AG09309 (cell line): ENCODE measurements at places on chromosomes 3 and 15.
A peak's percentile ranks its signal among the peaks of the same experiment; 100 is the strongest.

- no peak for DNase-seq
Observed at GRCh38 chr3:193865339-193865738, 270.6 kb upstream of the HES1 start.

GRCh38 chr15:25790000-25790660, 73.0 kb downstream of the ATP10A start:
- DNase-seq = peak; percentile 74

DNA sequence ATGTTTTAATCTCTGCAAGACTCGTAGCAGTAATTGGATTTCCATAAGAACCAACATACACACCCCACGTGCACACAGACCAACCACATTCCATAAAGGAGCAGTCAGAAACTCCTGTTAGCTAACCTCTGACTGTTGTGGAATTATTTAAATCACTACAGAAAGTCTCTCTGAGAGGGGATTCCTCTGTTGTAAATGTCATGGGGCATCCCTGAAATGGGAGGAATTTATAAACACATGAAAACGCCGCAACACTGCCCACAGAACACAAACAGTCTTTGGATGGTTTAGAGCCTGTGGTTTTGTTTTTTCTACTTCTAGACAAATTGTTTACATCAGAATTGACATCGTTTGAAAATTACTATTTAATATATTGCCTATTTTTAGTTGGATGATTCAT, 740.1 kb upstream of the GRM7 start:
- DNase-seq = no peak

DNA sequence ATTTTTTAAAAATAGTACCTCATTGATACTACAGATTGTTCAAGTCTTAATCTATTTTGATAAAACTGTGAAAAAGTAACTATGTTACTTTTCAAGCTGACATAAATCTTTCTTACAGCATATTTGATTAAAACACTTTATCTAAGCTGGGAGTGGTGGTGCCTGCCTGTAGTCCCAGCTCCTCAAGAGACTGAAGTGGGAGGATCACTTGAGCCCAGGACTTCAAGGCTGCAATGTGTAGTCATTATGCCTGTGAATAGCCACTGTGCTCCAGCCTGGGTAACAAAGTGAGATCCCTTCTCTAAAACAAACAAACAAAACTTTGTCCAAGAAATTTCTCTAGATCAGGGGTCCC, 59.6 kb upstream of the NEDD4 start:
- DNase-seq = no peak

DNA sequence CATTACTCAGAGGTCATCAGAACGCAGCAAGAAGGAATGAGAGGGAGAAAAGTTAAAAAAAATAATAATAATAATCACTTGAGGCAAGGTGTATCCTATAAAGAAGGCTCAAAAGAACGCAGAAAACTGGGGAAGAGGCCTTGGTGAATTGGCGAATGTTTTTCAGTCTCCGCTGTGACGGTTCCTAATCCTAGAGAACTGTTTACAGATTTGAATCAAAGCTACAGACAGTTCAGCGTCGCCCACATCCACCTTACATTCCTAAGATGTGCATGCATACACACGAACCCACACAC, 634 bp downstream of the ZMAT3 start:
- DNase-seq = no peak

GRCh38 chr3:133258358-133258757, 141.5 kb upstream of the BFSP2 start:
- no peak for DNase-seq

DNA sequence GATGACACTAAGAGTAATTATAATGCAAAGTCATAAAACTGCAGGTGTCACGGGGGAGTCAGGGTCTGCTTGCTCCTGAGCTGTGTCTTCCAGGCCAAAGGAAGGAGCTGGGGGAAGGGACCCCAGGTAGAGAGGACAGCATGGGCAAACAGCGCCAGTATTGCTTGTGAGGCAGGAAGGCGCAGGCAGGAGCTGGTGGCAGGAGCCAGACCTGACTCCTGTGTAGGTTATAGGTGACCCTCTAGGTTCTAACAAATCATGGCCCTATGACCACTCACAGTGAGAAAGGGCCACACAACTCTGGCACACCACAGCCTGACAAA, 1.9 kb downstream of the CISH start:
- DNase-seq = no peak

DNA sequence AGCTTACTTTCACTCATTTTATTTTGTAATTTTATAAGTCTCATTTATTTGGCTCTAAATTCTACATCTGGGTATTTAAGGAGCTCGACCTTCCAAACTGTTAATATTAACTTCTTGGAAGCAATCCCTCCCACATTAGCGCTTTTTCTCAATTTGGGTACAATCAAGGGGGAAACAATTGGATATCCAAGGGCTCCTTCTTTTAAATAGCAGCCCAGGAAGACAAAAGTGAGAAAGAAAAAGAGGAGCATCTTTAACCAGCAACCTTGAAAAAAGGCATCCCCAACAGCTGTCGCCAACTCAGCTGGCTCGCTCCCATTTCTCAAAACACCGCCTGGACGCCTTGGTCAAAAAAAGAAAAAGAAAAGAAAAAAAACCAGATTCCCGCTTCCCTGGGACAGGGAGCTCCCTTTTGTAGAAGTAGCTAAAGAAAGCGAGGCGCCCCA, 873 bp downstream of the C3orf70 start:
- no peak for DNase-seq

DNA sequence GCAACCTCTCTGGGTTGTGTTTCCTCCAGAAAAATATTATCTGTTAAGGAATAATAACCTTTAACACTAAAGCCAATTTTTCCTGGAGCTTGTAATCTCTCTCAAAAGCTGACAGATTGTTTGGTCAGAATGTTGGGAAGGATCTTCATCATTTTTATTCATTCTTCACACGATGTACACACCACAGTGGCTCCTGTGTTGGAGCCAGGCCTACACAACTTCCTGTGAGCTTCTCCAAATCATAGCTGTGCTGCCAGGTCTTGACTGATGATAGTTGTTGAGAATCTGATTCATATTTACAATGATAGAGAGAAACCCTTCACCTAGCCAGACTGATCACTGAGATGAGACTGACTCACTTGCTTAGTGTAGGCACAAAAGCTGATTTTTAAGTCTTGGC, 151.0 kb upstream of the ROBO2 start:
- DNase-seq = no peak

DNA sequence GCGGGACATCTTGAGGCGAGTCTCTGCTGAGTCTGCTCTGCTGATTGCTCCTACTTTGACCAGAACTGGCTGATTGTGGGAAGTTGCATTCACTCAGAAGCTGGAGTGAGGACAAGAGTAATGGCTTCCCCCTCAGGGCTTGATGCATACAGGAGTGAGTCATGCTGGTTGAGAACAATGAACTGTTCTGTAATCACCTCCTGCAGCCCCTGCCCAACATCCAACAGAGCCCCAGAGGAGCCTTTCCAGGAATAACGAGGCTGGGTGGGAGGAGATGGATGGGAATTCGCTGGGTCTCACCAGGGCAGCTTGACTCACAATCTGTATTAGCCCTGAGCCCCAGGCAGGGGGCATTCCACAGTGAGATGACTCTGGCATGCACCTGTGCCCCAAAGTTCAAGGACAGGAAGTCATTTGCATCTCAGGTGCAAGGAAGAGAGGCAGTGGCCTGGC, 85.0 kb downstream of the RAB11A start:
- DNase-seq = no peak

DNA sequence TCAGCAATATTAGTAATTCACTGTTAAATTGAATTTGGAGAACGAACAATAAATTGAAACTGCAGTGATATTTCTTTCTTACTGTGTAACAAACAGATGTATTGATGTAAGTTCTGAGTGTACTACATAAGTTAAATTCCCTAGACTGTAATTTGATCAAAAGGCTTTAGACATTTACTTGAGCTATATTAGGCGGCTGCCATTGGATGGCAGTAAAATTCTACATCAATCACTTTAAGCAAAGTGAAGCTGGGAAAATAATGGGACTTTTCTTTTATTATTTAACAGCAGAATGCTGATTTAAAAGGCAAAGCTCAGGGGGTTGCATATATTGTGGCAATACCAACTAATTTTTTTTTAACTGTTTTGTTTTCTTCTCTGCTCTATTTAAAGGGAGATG, 212.6 kb upstream of the PLSCR5 start:
- DNase-seq = no peak

DNA sequence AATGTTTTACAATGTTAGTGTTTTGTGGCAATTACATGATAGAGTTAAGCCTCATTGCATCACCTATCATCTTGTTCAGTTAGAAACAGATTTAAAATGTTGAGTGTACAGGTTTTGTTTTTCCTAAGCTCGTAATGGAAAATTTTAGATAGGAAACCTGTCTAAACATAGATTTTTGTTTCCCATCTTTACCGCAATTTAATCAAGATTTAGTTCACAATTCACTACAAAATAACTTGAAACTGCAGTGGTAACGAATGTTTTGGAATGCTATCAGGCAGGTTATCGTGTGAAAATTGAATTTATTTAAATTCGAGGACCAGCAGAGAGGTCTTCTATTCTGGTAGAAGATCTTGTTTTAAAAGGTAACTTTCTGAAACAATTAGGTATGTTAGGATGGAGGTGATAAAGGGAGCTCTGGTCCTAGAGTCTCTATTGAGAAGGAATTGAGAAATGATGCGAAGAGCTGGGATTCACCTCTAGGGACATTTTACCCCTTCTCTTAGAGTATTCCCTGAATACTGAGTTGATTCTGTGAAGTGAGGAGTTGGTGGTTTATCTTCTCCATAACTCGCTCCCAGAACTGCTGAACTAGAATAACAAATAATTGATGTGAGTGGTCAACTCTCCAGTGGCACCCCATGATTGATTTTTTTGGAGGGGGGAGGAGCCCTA, 1.4 kb downstream of the DOCK3 start:
- DNase-seq = no peak

DNA sequence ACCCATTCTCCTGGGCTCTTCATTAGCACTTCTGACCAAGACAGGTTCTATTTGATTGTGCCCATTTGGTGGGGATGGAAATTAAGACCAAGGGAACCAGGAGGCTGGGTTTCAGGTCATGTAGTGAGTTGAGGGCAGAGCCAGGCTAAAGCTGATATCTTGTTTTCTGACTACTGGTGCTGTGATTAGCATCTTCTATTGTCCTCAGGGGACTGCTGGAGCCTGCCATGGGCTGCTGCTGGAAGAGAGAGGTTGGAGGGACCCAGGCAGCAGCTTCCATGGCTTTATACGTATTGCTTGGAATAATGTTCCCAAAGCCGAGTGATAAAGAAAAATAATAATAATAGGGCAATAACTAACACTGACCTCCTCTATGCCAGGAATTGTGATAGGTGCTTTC, 211.4 kb upstream of the ROPN1 start:
- no peak for DNase-seq

- no peak for DNase-seq
Observed at GRCh38 chr3:194326192-194326967, 24.7 kb downstream of the CPN2 start.

- DNase-seq = no peak
Observed at GRCh38 chr3:155024006-155024638, 56.0 kb upstream of the MME start.

GRCh38 chr15:57309856-57310760, 66.2 kb upstream of the CGNL1 start:
- no peak for DNase-seq

GRCh38 chr15:68433551-68433950, 1.6 kb upstream of the ITGA11 start:
- no peak for DNase-seq

- DNase-seq = no peak
Observed at GRCh38 chr3:99639579-99639978, 1.2 kb downstream of the COL8A1 start.

DNA sequence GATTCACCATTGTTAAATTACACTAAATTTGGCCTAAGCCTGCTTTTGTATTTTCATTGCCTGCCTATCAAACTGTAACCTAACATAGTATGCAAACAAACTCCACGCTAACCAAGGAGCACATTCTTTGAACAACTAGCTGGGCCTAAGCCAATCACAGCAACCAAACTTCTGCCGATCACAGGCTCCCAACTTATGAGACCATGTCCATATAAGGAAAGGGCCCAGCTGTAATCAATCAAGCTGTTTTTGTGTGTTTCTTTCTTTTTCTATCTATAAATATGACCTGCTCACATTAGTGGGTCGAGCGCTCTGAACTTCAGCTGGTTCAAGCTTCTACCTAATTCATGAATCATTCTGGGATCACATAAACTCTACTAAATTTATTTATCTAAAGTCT, 473.6 kb downstream of the SI start:
- DNase-seq = no peak

DNA sequence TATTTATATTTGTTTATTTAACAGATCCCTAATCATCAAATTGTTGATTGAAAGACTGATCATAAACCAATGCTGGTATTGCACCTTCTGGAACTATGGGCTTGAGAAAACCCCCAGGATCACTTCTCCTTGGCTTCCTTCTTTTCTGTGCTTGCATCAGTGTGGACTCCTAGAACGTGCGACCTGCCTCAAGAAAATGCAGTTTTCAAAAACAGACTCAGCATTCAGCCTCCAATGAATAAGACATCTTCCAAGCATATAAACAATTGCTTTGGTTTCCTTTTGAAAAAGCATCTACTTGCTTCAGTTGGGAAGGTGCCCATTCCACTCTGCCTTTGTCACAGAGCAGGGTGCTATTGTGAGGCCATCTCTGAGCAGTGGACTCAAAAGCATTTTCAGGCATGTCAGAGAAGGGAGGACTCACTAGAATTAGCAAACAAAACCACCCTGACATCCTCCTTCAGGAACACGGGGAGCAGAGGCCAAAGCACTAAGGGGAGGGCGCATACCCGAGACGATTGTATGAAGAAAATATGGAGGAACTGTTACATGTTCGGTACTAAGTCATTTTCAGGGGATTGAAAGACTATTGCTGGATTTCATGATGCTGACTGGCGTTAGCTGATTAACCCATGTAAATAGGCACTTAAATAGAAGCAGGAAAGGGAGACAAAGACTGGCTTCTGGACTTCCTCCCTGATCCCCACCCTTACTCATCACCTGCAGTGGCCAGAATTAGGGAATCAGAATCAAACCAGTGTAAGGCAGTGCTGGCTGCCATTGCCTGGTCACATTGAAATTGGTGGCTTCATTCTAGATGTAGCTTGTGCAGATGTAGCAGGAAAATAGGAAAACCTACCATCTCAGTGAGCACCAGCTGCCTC, 14.7 kb downstream of the THBS1 start:
- DNase-seq = peak; percentile 93

- DNase-seq = no peak
Observed at GRCh38 chr15:101525087-101525669, 35.7 kb upstream of the PCSK6 start.

GRCh38 chr3:119340446-119340845, 46.3 kb downstream of the ARHGAP31 start:
- DNase-seq = no peak

GRCh38 chr15:34436956-34437442, 609 bp downstream of the GOLGA8A start:
- DNase-seq = no peak
